Large intestine (tissue), 12 donors: ENCODE measurements at places on chromosomes 12 and 14.

- no peaks in the 10 kb centered on the region for H3K27me3 ChIP-seq
- H3K4me3 ChIP-seq: no peak overlapping the region
- peaks cover 12% of the 10 kb centered on the region for H3K4me1 ChIP-seq
- peak; percentile 27 for DNase-seq
Measured at GRCh38 chr12:125981610-125982253, 916.5 kb downstream of the AACS start.

GRCh38 chr14:25400607-25401206 lies 350.8 kb upstream of the STXBP6 start:
- H3K36me3 ChIP-seq: no peaks in the 10 kb centered on the region
- H3K4me3 ChIP-seq: no peak overlapping the region
- H3K4me1 ChIP-seq: no peaks in the 10 kb centered on the region
- peak; percentile 31 for DNase-seq
- H3K27me3 ChIP-seq: no peaks in the 10 kb centered on the region

DNA sequence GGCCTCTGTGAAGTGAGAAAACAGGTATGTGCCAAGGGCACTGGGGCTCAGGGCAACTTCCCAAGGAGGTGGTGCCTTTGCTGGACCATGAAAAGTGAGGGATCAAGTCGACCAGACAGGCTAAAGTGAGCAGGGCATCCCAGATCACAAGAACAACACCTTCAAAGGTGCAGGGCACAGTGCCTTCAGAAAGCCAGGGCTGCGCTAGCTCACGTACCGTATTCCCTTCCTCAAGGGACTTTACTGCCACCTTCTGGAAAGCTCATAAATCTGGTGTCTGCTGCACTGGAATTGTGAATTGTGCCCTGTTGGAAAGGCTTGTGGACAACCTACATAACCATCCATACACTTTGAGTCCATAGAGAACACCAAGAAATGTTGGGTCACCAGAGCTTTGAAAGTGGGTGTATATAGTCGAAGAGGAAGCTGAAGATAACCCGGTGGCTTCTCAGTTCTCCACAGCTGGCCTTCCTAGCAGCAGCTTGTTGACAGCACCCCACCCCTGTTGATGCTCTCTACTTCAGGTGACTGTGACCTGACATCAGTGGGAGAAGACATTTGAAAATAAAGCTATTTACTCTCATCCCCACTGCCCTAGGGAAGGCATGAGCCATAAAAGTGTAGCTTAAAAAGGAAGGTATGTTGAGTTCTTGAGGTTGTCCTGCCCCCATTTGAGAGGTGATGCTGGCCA lies 24.5 kb downstream of the FIGNL2 start:
- no peak overlapping the region for H3K27ac ChIP-seq
- peaks cover 3% of the 10 kb centered on the region for H3K27me3 ChIP-seq
- no peak overlapping the region for H3K4me3 ChIP-seq
- peaks cover 7% of the 10 kb centered on the region for H3K4me1 ChIP-seq
- peak; percentile 51 for DNase-seq

GRCh38 chr12:109033239-109034196 lies 12.7 kb upstream of the SVOP start:
- H3K27me3 ChIP-seq: no peaks in the 10 kb centered on the region
- H3K4me1 ChIP-seq: no peaks in the 10 kb centered on the region

DNA sequence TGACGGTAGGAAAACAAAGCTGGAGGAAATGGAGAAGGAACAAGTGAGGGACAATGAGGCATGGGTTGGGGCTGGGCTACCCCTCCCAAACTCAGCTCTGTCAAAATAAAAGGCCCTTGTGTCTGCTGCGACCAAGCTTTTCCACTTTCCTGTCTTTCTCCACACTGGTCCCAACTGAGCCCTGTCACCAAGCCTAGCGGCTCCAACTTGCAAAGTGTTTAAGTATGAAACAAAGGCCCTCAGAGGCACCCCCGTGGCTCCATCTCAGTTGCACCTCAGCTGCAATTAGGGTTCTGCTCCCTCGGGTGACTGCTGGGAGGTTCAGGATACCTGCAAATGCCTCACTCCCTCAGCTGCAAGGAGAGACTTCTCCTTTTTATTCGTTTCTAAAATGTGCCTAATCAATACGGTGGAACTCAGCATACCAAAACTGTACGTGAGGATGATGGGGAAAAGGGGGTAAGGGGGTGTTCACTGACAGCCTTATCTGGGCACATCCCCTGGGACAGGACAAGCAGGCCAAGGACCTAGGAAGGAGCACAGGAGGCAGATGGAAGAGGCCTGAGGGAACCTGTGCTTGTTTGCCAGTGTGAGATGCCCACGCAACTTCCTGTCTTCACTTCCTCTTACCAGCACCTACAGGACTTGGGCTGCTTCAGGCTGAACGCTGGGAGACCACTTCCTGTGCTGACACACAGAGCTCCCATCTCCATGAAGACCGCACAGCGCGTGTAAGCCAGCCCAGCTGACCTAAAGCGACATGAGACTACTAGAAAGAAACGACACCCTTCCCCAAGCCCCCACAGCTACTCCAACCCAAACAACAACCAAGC lies 8.9 kb downstream of the VAMP1 start:
- H3K4me1 ChIP-seq: no peaks in the 10 kb centered on the region
- peak; percentile 26 for DNase-seq
- H3K4me3 ChIP-seq: no peak overlapping the region
- H3K27me3 ChIP-seq: no peaks in the 10 kb centered on the region
- H3K36me3 ChIP-seq: peaks cover 91% of the 10 kb centered on the region

DNA sequence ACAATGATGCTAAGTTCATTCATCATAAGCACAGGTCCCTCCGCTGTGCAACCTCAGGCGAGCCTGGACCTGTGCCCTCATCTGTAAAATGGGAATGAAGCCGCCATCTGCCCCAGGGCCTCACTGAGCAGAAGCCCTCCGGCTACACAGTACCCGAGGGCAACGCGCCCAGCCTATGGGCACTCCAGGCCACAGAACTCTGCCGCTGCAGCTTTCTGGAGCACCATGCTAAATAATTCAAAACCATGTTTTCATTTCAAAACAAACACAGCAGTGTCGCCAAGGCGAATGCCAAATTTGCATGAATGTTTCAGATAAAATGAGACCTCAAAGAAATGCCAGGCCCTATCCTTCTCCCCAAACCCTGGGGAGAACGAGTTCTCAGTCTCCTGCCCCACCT lies 4.0 kb downstream of the NCOR2 start:
- no peak overlapping the region for H3K4me3 ChIP-seq
- H3K4me1 ChIP-seq: peaks cover 12% of the 10 kb centered on the region
- no peak overlapping the region for H3K27ac ChIP-seq
- H3K36me3 ChIP-seq: peaks cover 3% of the 10 kb centered on the region
- no peaks in the 10 kb centered on the region for H3K27me3 ChIP-seq

- H3K4me1 ChIP-seq: no peaks in the 10 kb centered on the region
- no peak for DNase-seq
- H3K4me3 ChIP-seq: no peak overlapping the region
- peaks cover 3% of the 10 kb centered on the region for H3K27me3 ChIP-seq
- H3K27ac ChIP-seq: no peak overlapping the region
- H3K36me3 ChIP-seq: no peaks in the 10 kb centered on the region
Measured at GRCh38 chr12:104534162-104534856, 77.6 kb downstream of the CHST11 start.

GRCh38 chr14:28707814-28708213 lies 58.8 kb upstream of the FOXG1 start:
- H3K36me3 ChIP-seq: no peaks in the 10 kb centered on the region
- no peak overlapping the region for H3K27ac ChIP-seq
- no peak for DNase-seq
- H3K27me3 ChIP-seq: no peaks in the 10 kb centered on the region

GRCh38 chr14:29166507-29166906 lies 399.9 kb downstream of the FOXG1 start:
- H3K27me3 ChIP-seq: no peaks in the 10 kb centered on the region
- H3K36me3 ChIP-seq: no peaks in the 10 kb centered on the region
- H3K27ac ChIP-seq: no peak overlapping the region
- DNase-seq: no peak
- no peak overlapping the region for H3K4me3 ChIP-seq

GRCh38 chr14:75709207-75709812 lies 48.3 kb downstream of the TTLL5 start:
- H3K4me3 ChIP-seq: no peak overlapping the region
- no peak overlapping the region for H3K27ac ChIP-seq
- peaks cover 6% of the 10 kb centered on the region for H3K36me3 ChIP-seq

GRCh38 chr14:54462048-54462447 lies 20.9 kb upstream of the CNIH1 start:
- H3K4me3 ChIP-seq: no peak overlapping the region
- no peaks in the 10 kb centered on the region for H3K27me3 ChIP-seq
- no peaks in the 10 kb centered on the region for H3K36me3 ChIP-seq
- H3K4me1 ChIP-seq: no peaks in the 10 kb centered on the region
- DNase-seq: no peak
- no peak overlapping the region for H3K27ac ChIP-seq

DNA sequence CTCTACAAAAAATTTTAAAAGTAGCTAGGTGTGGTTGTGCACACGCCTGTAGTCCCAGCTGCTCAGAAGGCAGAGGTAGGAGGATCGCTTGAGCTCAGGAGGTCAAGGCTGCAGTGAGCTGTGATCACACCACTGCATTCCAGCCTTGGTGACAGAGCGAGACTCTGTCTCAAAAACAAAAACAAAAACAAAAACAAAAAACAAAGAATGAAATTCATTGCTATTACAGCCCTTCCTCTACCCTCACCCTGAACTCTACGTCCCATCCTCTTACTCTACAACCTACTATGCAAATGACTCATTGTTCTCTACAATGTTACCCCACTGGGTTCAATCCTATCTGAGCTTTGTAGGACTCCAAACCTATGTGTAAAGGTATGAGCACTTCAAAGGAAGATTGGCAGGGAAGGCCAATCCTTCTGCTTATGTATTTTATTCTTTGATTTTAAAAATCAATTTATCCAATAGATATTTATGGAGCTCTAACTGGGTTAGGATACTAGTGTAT lies 39.3 kb downstream of the NINJ2 start:
- no peak for DNase-seq
- no peaks in the 10 kb centered on the region for H3K36me3 ChIP-seq

DNA sequence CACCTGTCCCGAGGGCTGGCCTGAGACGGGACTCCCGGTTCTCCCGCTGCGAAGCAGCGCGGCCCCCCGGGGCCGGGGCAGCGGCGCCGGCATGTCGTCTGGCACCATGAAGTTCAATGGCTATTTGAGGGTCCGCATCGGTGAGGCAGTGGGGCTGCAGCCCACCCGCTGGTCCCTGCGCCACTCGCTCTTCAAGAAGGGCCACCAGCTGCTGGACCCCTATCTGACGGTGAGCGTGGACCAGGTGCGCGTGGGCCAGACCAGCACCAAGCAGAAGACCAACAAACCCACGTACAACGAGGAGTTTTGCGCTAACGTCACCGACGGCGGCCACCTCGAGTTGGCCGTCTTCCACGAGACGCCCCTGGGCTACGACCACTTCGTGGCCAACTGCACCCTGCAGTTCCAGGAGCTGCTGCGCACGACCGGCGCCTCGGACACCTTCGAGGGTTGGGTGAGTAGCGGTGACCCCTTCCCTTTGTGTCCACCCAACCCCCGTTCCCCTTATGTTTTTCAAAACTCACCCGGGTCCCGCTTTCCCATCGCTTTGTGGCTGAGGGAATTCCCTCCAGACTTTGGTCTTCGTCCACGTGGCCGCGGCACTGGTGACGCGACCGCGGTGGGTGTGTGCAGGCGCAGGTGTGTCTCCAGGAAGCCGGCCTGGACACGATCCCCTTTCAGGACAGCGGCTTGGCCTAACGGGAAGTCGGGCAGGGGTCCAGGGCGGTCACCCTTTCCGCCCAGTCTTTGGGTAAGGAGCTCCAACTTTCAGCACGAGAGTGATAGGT lies 826 bp downstream of the PRKCH start:
- DNase-seq: peak; percentile 41
- peaks cover 38% of the 10 kb centered on the region for H3K27me3 ChIP-seq
- peak overlapping the region; percentile 27 for H3K27ac ChIP-seq

DNA sequence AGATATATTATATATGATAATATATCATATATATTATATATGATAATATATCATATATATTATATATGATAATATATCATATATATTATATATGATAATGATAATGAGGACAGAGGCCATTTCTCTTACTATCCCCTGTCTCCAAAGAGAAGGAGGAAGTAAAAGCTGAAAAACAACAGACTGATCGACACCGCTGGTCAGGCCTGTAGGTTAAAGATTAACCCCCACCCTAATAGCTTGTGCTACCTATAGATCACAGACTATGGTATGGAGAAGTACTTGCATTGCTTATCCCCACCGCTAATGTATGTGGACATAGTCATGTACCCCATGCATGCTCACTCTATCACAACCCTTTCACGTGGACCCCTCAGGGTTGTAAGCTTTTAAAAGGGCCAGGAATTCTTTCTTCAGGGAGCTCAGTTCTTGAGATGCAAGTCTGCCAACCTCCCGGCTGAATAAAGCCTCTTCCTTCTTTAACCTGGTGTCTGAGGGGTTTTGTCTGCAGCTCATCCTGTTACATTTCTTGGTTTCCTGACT lies 786.1 kb upstream of the TMEM132C start:
- H3K27me3 ChIP-seq: no peaks in the 10 kb centered on the region
- H3K36me3 ChIP-seq: no peaks in the 10 kb centered on the region
- H3K4me1 ChIP-seq: peaks cover 2% of the 10 kb centered on the region
- DNase-seq: no peak
- no peak overlapping the region for H3K27ac ChIP-seq

- DNase-seq: no peak
- H3K4me3 ChIP-seq: no peak overlapping the region
- H3K27me3 ChIP-seq: no peaks in the 10 kb centered on the region
- H3K4me1 ChIP-seq: no peaks in the 10 kb centered on the region
- no peaks in the 10 kb centered on the region for H3K36me3 ChIP-seq
- H3K27ac ChIP-seq: no peak overlapping the region
Measured at GRCh38 chr12:58602736-58603135, 317.6 kb downstream of the LRIG3 start.

DNA sequence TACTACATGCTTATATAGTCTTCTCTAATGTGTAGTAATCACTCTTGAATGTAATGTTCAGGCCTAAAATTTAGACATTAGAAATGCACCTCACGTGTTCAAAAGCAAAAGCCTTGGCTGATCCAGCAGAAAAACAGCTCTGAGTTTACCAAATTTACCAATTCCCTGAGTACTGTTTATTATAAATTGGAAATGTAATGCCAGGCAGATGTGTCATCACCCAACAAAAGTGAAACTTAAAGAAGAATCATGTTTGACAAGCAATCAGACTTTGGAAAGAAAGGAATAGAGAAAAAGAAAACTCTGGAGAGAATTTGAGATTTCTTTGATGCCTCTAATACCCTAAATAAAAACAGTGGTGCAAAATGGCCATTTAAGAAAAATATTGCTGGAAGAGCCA lies 26.5 kb upstream of the STRAP start:
- no peak overlapping the region for H3K27ac ChIP-seq
- no peaks in the 10 kb centered on the region for H3K4me1 ChIP-seq
- no peaks in the 10 kb centered on the region for H3K27me3 ChIP-seq
- no peaks in the 10 kb centered on the region for H3K36me3 ChIP-seq
- no peak for DNase-seq
- H3K4me3 ChIP-seq: no peak overlapping the region
